ENCODE measurements at places on chromosomes 2 and 18. TPM values are rescaled to one million over a fixed set of nuclear protein-coding genes. Genes with fewer than 3 reads are reported as not detected.

Gene G6PC2
- total RNA-seq: not detected

GRCh38 chr2:220670511-220670910 is 901.6 kb downstream of the EPHA4 start:
- DNase-seq: no peak

GRCh38 chr2:217105733-217106649 is 246.1 kb upstream of the TNP1 start:
- DNase-seq: no peak

- DNase-seq: no peak
Measured at GRCh38 chr2:152034257-152034801, 64.5 kb downstream of the CACNB4 start.

DNA sequence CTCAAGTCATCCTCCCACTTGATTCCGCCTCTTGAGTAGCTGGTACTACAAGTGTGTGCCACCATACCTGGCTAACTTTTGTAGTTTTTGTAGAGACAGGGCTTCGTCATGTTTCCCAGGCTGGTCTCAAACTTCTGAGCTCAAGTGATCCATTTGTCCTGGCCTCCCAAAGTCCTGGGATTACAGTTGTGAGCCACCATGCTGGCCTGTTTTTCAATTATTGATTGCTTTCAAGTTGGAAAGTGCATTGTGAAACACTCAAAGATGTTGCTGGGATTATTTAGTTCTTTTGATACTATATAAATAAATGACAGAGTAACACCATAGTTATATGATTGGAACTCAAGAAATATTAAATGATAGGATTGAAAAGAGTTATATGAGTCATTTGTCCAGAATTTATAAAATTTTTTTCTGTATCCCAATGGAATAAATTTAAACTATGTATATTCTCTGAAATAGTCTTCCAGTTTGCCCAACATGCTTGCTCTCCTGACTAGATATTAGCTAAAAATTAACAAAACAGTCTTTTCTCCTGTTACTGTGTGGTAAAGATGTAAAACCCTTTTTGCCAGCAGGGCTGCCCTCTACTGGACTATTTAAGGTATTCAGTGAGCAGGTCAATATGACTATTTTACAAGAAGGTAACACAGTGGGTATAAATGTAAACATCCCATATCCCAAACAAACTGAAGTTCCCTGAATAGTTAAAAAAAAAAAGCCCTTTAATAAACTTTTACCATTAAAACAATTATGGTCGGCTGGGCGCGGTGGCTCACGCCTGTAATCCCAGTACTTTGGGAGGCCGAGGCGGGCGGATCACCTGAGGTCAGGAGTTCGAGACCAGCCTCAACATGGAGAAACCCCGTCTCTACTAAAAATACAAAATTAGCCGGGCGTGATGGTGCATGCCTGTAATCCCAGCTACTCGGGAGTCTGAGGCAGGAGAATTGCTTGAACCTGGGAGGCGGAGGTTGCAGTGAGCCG is 42.7 kb downstream of the ACSL3 start:
- DNase-seq: no peak

DNA sequence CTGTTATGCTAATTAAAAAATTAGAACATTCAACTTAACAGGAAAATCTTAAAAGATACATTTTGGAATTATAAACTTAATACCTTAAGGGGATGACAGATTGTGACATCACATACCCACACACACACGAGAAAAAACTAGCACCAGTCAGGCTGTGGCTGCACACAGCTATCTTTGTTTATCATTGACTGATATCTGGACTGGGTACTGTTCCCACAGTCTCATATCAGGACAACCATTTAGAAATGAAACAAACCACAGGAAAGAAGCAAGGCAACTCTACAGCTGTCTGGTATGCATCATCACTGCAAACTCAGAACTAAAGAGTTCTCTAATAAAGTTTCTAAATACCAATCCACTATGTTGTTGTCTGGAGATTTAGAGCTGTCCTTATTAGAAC is 210.9 kb upstream of the SMAD7 start:
- DNase-seq: no peak

DNA sequence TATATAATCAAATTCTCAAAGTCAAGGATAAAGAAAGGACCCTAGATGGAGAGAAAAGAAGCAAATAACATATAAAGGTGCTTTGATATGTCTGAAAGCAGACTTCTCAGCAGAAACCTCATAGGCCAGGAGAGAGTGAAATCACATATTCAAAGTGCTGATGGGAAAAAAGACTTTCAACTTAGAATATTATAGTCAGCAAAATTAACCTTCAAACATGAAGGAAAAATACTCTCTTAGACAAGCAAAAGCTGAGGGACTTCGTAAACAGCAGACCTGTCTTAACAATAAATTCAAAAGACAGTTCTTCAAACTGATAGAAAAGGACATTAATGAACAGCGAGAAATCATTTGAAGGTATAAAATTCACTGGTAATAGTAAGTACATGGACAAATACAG is 107.2 kb upstream of the KCNH7 start:
- DNase-seq: no peak

Gene GALR1
- under 0.01 TPM for total RNA-seq

DNA sequence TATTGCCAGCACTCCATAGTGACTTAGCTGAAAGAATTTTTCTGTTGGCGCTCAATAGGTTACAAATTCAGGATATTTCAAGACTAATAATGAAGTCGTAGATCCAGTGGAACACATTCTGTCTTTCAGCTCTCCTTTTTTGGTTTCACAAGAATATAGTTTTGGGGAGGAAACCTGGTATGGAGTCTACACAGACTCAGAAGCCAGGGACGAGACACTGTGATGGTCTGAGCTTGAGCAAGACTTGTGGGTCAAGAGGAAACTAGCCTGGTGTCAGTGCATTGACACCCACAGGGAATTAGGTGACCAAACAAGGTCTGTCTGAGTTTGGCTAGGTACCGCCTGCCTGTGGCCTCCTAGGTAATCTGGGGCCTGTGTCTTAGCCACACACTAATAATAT is 26.9 kb downstream of the ARL4C start:
- no peak for DNase-seq

GRCh38 chr2:237025090-237025865 is 60.4 kb upstream of the COPS8 start:
- no peak for DNase-seq

GRCh38 chr18:76402026-76402990 is 92.7 kb downstream of the ZNF516 start:
- DNase-seq: no peak

DNA sequence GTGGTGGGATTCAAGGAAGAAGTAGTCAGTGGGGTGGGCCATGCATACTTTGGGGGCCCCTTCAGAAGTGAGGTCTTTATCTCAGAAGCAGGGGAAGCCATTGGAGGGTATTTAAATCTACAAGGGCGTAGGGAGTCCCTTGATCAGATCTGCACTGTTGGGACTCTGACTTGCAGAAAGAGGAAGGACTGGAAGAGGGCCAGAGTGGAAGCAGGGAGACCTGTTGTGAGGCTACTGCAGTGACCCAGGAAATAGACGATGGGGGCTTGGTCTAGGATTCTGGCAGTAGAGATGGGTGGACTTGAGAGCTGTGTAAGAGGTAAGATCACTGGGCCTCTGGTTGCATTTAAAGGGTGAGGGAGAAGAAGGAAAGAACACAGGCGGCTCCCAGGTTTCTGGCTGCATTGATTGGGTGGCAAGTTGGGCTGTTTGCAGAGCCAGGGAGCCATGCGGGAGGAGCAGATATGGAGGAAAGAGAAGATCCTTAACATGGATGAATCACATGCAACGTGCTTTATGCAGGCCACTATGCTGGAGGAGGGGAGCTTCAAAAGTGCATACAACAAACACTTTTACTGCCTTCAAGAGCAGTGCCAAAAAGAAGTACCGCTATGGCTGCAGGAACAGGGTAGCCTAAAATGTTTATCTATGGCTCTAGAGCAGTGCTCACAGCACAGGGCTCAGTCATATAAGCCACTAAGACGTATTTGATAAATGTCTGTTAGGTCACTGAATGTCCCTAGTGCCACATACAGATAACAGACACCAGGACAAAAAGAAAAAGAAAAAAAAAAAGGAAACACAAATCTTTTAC is 2.3 kb downstream of the SFXN5 start:
- DNase-seq: no peak

DNA sequence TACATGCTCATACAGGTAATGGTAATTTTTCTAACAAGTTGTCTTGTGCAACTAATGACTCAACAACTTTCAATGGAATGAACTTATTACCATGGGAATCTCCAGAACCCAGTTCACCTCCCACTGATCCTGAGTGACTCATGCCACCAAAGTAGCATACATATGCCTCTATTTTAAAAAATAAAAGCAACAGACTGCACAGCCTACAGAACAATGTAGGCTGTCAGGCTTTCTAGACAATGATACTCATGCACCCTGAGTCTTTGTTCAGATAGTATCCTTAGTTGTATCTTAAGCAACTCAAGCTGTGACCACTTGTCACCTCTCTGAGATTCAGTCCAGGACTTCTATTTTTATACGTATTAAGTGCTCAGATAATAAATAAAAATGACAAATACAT is 531.0 kb upstream of the SETBP1 start:
- no peak for DNase-seq

Gene GNAL
- total RNA-seq: 6.6 TPM

DNA sequence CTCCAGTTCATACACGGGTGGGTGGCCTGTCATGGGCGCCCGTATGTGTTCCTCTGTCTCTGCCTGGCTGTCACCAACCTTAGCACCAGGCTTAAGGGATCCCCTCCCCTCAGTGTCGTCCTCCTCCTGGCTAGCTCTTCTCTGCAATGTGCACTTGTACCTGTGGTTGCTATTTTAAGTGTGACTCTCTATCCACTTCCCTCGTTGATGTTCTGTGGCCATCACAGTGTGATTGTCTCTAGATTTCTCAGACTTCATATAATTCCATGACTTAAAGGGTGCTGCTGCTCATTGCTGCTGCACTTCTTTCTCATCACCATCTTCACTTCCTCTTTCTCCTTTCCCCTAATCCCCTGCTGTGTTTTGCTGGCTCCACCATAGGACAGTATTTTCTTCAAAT is 143.4 kb downstream of the EML6 start:
- no peak for DNase-seq

- no peak for DNase-seq
Measured at GRCh38 chr18:48481092-48481491, 57.7 kb upstream of the CTIF start.

Gene FNDC4
- total RNA-seq: 57.7 TPM

Gene TFCP2L1
- 7.5 TPM for total RNA-seq

GRCh38 chr2:196079052-196079451 is 10.4 kb upstream of the DNAH7 start:
- DNase-seq: no peak

Gene CCDC74B
- 16.1 TPM for total RNA-seq

Gene SLC8A1
- 12.2 TPM for total RNA-seq

Gene KLHL30
- total RNA-seq: 0.32 TPM

- DNase-seq: no peak
Measured at GRCh38 chr18:32771871-32772580, 797 bp downstream of the KLHL14 start.

- DNase-seq: no peak
Measured at GRCh38 chr2:231687133-231687852, 21.0 kb upstream of the PTMA start.

DNA sequence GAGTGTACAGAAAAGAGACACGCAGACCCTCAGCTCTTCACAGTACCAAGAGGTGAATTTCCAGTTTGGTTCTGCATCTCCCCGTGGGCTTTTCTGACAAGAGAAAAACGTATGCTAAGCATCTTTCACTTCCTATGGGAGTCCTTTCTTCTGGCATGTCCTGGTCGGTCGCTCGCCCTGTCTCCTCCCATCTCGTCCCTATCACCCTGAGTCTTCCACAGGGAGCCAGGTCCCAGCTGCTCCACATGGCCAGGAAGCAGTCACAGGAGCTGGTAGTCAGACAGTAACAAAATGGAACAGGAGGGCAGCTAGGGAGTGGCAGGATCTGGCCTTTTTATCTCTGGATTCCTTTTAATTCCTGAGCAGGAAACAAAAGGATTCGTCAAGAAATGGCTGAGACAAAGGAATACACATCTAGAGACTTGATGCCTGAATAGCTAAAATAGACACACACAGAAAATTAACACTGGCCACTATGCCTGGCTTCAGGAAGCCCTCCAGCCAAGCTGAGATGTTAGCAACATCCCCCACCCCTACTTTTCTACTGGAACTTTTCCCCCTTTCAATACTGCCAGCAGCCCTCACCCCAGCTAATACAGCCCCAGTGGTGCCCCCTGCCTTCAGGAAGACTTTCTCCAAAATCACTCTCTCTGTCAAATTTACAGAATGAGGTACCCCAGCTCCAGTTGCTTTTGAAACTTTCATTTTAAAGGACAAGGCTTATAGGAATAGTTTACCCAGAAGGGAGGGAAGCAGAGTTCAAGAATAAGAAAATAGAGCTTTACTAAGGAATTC is 136.1 kb downstream of the DNER start:
- no peak for DNase-seq

GRCh38 chr2:189629531-189630453 is 31.5 kb upstream of the ASNSD1 start:
- DNase-seq: no peak

DNA sequence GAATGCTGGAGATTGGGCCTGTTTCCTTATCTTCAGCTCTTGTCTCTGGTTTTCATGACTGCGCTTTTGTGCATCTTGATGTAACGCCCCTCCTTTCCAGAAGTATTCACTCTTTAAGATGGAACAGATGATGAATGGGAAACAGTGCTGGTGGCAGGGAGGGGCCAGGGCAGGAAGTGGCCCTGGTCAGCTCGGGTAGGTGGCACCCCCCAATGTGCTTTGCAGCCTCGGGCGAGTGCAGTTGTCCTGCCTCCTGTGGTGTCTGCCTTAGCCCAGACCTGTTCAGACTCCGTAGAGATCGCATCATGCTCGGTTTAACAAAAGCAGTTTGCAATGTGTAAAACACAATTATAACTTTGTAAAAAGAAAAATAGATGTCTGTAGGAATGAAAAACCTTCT is 17.0 kb upstream of the MGAT4A start:
- no peak for DNase-seq

DNA sequence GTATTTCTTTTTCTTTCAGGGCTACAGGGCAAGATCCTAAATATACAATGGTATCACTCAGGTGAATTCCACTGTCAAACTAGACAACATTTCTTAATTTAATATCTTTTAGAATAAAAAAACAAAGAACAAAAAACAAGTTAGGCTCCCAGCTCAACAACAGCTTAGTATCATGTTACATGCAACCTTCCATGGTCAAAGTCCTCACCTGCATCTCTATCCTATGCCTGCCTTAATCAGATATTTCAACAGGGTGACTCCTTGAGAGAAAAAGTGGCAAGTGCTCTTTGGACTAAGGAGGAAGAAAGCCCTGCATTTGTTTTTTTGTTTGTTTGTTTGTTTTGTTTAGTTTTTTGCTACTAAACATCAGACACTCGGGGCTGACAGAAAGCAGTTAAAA is 50.2 kb downstream of the WDFY1 start:
- no peak for DNase-seq

Measured in breast epithelium (tissue), 4 donors.